ENCODE measurements at places on chromosomes 2 and 18.
A peak's percentile ranks its signal among the peaks of the same experiment; 100 is the strongest.

- no peak for DNase-seq
Observed at GRCh38 chr2:228592925-228593324, 411.4 kb upstream of the SPHKAP start.

DNA sequence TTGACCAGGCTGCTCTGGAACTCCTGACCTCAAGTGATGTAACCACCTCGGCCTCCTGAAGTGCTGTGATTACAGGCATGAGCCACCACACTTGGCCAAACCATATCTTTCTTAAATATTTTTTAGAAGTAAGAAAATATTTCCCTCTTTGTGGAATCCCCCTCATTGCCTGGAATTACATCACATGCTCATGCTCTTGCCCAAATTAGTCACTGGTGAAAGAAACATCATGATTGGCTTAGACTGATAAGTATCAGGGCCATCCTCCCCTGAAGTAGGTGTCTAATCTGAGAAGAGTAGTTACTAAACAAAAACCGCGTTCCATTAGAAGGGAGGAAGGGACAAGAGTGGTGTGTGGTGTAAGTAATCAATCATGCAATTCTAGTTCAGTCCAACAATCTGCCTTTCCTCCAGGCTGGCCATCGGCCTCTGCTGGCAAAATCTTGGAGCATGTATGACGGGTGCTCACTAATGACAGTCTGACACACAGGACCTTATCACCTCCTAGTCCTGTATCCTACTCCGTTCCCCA, 52.3 kb upstream of the SCG2 start:
- DNase-seq = no peak

DNA sequence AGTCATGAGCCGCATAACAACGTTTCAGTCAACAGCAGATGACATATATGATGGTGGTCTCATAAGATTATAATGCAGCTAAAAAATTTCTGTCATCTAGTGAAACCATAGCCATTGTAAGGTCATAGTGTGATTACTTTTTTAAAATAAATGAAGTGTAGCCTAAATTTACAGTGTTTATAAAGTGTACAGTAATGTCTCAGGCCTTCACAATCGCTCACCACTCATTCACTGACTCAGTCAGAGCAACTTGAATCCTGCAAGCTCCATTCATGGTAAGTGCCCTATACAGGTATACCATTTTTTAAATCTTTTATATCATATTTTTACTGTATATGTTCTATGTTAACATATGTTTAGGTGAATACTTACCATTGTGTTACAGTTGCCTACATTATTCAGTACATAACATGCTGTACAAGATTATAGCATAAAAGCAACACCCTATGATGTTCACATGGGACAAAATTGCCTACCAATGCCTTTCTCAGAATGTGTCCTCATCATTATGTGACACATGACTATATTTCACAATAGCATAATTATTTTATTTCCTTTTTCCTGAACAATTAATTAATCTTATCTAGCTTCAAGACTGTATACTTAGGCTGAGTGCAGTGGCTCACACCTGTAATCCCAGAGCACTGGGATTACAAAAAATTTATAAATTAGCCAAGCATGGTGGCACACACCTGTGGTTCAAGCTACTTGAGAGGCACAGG, 1115.9 kb upstream of the ZEB2 start:
- no peak for DNase-seq

DNA sequence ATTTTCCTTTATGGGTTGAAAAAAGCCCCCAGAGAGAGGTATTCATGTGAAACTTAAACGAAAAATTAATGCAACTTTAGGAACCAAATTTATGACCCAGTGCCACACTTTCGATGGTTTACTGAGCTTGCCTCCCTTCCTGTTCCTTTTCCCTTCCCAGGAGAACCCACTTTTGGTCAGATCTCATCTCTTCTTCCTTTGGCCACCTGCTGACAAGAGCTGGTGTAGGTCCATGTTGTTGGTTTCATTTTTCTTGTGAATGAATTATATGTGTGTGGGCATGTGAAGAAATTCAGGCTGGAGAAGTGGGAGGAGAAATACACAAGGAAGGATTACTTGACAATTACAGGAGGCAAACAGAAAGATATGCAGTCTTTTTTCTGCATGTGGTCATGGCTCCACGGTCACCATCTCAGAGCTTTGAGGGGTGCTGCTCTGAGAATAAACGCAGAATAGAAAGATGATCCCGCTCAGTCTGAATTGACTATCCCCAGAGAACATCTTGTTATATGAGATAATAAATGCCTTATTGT, 111.3 kb upstream of the TCF4 start:
- DNase-seq = no peak

GRCh38 chr18:28030458-28030857, 146.5 kb downstream of the CDH2 start:
- DNase-seq = no peak

DNA sequence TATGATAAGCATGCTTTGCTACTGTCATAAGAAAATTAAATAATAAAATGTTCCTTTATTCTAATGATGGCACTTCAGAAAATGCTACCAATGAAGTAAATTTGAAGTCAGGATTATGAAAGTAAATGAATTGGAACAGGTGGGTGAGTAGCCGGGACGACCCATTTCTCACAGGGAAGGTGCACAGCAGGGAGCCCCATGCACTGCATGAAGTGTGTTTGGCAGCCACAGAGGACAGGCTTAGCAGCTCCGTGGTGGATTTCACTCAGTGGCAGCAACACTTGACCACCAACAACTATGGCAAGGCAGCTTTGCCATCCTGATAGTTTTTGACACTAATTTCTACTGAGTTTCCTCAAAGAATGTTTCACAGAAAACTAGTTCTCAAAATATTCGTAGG, 146.3 kb downstream of the ATL2 start:
- no peak for DNase-seq

DNA sequence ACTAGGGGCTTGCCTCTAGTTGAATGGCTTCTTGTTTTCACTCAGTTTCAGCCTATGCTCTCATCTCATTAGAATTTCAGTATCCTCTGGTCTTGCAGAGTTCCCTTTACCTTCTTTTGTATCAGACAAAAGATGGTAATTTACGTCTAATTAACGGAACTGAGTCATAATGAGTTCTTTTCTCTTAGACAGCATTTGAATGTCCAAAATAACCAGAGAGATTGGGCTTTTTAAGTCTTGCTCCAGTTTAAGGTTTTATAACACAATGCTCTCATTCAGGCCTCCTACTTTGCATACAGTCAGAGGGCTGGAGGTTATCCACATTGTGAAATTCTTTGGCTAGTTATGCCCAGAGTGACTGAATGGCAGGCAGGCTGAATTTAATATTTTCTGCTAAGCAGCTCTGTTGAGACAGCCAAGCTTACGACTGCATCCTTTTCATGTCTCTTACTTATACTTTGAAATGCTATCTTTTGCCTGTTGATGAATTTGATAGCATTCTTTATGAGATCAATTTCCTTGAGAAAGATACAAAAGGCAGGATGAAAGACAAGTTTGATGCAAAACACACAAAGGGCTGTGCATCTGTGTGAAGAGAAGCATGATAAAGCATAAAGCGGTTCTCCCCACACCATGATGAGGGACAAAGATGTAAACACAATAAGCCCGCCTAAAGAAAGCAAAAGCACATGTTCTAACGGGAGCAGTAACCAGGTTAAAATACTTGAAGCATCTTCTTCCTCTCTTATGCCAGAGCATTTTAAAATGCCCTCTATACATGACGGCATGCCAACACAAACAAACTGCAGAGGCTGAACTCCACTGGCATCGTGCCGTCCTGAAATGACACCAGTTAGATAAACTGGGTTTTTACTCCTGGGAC, 90.0 kb downstream of the CDH2 start:
- DNase-seq = no peak

GRCh38 chr2:39141334-39142271, 20.8 kb upstream of the SOS1 start:
- DNase-seq = peak; percentile 43

GRCh38 chr2:100285691-100286090, 36.6 kb downstream of the LONRF2 start:
- DNase-seq = no peak

- DNase-seq = no peak
Observed at GRCh38 chr2:192828947-192829346, 634.2 kb upstream of the TMEFF2 start.

- no peak for DNase-seq
Observed at GRCh38 chr18:12907258-12907925, 23.4 kb upstream of the PTPN2 start.

DNA sequence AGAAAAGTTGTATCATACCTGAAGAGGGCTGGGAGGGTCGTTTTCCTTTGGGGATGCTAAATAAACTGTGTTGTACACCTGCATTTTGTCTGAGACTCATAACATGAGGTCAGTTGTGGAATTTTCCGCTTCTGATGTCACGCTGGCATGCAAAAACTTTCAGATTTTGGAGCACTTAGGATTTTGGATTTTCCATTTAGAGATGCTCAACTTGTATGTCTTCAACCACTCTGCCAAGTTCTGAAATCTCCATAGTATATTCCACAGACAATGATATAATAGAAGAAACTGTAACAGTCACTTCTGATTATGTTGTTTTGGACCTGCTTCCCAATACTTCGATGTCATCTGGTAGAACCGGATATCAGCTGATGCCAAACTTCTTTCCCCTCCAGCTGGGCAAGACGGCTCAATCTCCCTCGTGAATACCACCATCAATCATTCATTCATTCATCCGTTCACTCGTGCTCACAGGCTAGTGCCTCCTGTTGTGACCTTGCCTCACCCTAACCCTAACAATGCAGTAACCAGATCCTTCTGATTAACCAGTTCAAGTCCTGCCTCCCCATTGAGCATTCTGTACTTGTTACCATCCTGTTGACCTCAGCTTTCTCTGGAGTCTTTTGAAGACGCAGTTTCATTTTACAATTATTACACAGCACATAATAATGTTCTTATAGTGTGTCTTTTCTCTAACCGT, 5.3 kb upstream of the PLEKHH2 start:
- no peak for DNase-seq

- DNase-seq = no peak
Observed at GRCh38 chr2:68272246-68272994, 20.1 kb upstream of the PPP3R1 start.

GRCh38 chr2:61878761-61879160, 9.7 kb downstream of the CCT4 start:
- DNase-seq = no peak

GRCh38 chr2:127820080-127820668, 9.2 kb upstream of the WDR33 start:
- no peak for DNase-seq

- no peak for DNase-seq
Observed at GRCh38 chr18:434410-434809, 66.1 kb downstream of the COLEC12 start.

- DNase-seq = no peak
Observed at GRCh38 chr2:149019768-149020167, 18.7 kb upstream of the LYPD6B start.

DNA sequence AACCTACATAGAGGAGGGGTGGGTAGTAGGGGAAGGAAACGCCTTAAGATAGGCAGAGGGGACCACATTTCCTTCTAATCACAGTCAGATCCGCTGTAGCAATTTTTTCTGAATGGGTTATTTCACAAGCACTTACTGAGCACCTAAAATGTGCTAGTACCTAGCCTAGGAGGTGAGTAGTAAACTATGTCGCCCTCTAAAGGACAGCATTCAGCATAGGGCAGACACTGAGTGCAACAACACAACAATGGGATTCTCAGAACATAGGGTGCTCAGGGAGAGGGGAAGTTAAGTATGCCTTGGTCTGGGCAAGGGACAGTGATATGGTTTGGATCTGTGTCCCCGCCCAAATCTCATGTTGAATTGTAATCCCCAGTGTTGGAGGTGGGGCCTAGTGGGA, 166.1 kb upstream of the RAB6C start:
- no peak for DNase-seq

- DNase-seq = peak; percentile 77
Observed at GRCh38 chr2:225052703-225053102, 10.4 kb upstream of the DOCK10 start.

GRCh38 chr18:36889321-36889720, 60.4 kb downstream of the KIAA1328 start:
- no peak for DNase-seq

DNA sequence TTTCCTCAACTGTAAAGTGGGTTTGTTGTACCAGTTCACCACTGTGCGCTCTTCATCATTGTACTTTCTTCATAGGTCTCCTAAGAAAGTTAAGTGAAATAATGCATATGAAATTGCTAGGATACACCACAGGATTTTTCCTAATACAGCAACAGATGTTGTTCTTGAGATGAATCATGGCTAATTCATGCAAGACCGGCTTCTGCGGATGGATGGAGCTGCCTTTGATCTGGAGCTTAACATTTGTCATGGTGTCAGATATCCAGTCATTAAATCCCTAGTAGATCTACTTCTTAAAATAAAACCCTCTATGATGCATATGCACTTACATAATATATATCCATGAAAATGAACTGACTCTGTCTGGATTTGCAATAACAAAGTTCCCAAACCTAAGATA, 114.1 kb downstream of the COL6A3 start:
- no peak for DNase-seq

DNA sequence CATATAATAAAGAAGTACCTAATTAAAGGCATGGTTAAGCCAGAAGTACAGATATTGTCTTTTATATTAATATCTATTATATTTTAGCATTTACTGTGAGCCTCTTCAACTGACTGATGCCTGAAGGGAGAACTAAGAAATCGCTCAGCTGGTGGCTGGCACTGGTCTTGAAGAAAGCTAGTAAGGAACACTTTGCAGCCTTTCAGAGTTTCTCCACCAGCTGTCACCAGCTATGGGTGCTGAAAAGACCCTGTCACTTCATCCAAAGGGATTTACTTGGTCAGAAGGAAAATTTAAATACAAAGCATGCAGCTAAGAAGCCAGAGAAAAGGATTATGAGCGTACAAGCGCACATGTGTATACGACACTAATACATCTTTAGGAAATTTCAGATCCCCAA, 525.9 kb downstream of the TMEM182 start:
- no peak for DNase-seq

DNA sequence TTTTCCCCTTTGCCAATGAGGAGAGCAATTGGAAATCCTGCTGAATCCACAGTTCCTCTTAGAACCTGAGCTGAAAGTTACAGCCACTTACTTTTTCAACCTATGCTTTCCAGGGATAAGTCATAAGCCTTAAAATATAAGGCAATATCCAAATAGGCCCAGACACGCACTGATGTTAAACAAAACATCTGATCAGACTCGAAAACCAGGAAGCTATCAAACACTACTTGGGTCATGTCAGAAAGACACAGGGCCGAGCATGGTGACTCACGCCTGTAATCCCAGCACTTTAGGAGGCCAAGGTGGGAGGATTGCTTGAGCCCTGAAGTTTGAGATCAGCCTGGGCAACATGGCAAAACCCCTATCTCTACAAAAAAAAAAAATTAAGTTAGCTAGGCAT, 192.1 kb downstream of the SP3 start:
- DNase-seq = no peak

DNA sequence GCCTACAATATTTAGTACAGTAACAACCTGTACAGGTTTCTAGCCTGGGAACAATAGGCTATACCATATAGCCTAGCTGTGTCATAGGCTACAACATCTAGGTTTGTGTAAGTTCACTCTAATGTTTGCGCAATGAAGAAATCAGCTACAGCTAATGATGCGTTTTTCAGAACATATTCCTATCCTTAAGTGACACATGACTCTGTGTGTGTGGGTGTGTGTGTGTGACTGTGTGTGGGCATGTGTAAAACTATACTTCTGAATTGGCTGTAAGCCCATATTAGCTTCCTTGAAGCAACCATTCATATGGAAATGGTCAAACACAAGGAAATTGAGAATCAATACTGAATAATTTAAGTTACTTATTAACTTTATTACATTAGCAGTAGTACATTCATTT, 120.8 kb upstream of the SULT1C3 start:
- DNase-seq = no peak

GRCh38 chr2:22850310-22850709, 534.7 kb upstream of the KLHL29 start:
- DNase-seq = no peak

GRCh38 chr2:179524809-179525339, 260.2 kb upstream of the SESTD1 start:
- no peak for DNase-seq

All from CD4-positive, alpha-beta T cell treated with Interleukin-6 at 100 ng/mL for 8 hours (primary cell).